ENCODE measurements at places on chromosomes 4 and X.

GRCh38 chrX:119605464-119606279, 552 bp downstream of the NKRF start:
- no peak for DNase-seq

- no peak for DNase-seq
Observed at GRCh38 chr4:107922486-107923473, 8.6 kb upstream of the CYP2U1 start.

GRCh38 chrX:47229427-47229826, 3.4 kb upstream of the USP11 start:
- no peak for DNase-seq

- no peak for DNase-seq
Observed at GRCh38 chr4:52755426-52755825, 4.2 kb upstream of the ERVMER34-1 start.

DNA sequence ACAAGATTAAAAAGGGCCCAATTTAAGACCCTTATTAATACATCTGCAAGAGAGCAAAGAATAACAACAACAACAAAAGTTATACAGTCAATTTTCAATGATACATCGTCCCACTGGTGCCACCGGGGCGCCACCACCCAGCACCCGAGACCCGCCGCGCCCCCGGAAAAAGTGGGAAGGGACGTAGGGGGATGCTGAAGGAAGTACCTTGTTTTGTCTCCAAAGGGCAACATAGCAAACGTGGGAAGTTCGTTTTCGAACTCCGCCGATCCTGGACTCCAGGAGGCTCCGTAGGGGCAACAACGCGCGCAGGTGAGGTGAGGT, 1.7 kb downstream of the PDE5A start:
- no peak for DNase-seq

GRCh38 chrX:107787827-107788226, 10.3 kb downstream of the NCBP2L start:
- no peak for DNase-seq

- no peak for DNase-seq
Observed at GRCh38 chr4:84439996-84440395, 59.1 kb downstream of the NKX6-1 start.

DNA sequence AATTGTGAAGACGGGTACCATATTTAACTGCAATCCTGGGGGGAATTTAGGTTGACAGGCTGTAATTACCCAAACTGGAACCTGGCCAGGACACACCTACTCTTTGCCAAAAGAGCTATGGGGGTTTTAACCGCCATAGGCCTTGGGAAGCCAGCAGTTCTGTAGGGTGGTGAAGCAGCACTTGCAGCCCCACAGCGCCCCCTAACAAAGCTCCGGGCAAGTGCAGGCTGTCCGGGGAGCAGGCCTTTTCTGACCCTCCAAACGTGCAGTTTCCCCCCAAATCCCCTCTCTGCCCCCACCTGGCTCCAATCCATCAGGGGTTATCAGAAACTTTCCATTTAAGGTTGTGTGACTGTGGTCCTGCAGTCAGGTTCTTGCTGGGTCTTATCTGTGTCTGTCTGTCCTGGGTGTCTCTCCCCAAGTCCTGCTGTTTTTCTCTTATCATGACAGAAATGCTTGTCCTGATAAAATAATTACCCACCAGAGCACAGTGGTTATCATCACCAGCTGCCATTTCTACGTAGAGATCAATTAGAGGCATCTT, 350.9 kb downstream of the MID1IP1 start:
- DNase-seq: no peak

Measured in vagina (tissue), 2 donors.